CD8-positive, alpha-beta memory T cell (primary cell): ENCODE measurements at places on chromosomes 7 and 10. TPM values are rescaled to one million over a fixed set of nuclear protein-coding genes. Genes with fewer than 3 reads are reported as not detected.

DNA sequence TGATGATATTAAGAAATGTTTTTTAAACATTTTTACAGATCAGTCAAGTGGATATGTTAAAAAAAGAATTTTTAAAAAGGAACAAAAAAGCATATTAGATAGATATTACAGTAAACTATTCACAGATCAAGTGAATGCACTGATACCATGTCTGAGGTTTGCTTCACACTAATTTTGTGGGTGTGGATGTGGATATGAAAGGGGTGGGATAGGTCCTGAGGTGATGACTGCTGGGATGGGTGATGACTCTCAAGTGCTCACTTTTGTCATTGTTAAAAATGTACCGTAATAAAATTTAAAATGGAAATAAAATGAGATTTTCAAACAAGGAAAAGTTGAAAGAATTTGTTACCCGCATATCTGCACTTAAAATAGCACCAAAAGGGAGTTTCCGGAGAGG lies 54.1 kb downstream of the AGMO start:
- no peak overlapping the region for H3K4me3 ChIP-seq
- no peaks in the 10 kb centered on the region for H3K36me3 ChIP-seq

DNA sequence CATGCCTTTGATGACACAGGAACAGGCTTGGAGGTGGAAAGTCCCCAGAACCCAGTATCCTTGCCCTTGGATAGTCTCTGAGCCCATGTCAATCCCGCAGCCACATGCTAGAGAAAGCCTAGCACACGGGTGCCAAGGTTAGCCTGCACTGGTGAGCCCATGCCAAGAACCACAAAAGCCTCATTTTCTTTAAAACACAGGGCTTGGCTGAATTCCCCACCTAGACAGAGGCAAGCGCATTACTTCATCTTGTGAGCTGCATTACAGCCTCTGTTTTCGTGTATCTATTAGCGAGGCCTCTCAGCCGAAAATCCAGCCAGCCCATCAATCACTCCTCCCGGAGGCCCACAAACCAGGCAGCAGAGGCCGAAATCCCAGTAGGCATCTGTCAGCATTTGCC lies 314.9 kb upstream of the AUTS2 start:
- no peak overlapping the region for H3K27ac ChIP-seq
- DNase-seq = no peak
- no peaks in the 10 kb centered on the region for H3K36me3 ChIP-seq
- no peak overlapping the region for H3K4me3 ChIP-seq
- no peaks in the 10 kb centered on the region for H3K4me1 ChIP-seq

GRCh38 chr7:39453743-39454355 lies 112.4 kb upstream of the YAE1 start:
- no peak for DNase-seq
- H3K4me3 ChIP-seq = no peak overlapping the region
- H3K4me1 ChIP-seq = no peaks in the 10 kb centered on the region
- H3K36me3 ChIP-seq = no peaks in the 10 kb centered on the region

DNA sequence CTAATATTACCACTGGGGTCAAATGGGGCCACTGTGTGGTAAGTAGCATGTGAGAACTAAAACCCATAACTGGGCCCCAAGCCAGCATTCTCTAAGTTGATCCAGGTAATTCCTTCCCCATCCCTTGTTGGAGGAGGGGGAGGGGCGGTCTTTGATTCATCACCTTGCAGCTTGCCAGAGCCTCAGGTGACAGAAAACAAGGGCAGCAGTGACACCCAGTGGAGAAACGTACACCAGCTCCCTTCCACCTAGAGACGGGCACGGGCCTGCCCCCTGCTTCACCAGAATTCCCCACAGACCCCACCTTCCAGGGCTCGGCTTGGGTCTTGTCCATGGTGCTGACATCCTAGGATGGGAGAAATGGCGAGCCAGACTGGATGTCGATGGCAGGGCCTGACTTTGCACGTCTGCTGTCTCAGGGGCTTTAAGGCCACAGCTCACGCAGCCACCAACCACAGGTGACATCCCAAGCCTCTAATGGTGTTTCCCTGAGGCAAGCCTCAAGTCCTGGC lies 102.0 kb downstream of the STRA8 start:
- DNase-seq = no peak
- no peaks in the 10 kb centered on the region for H3K4me1 ChIP-seq
- H3K27ac ChIP-seq = no peak overlapping the region
- H3K36me3 ChIP-seq = no peaks in the 10 kb centered on the region

- H3K36me3 ChIP-seq = no peaks in the 10 kb centered on the region
- no peak for DNase-seq
- no peaks in the 10 kb centered on the region for H3K4me1 ChIP-seq
Measured at GRCh38 chr10:127081851-127082345, 114.5 kb downstream of the INSYN2A start.

DNA sequence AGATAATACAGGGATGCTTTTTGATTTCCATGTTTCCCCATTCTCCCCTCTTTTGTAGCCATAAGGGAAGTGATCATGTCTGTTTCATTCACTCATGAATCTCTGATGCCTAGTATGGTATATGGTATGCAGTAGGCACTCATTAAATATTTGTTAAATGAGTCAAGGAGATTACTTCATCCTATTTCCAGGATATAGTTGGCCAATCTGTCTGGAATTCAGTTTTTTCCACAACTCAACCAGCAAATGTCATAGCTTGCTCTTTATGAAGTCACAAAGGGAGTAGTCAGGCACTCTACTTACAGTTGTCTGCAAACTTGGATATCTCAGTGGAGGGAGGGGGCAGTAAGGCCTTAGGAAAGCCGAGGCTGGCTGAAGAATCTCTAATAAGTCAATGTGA lies 853.6 kb downstream of the LRMDA start:
- no peak for DNase-seq
- H3K4me3 ChIP-seq = no peak overlapping the region
- H3K27ac ChIP-seq = no peak overlapping the region
- H3K36me3 ChIP-seq = no peaks in the 10 kb centered on the region
- H3K27me3 ChIP-seq = no peaks in the 10 kb centered on the region
- no peaks in the 10 kb centered on the region for H3K4me1 ChIP-seq

GRCh38 chr10:69043931-69044531 lies 43.9 kb upstream of the SRGN start:
- peak overlapping the region; percentile 45 for H3K27ac ChIP-seq
- H3K27me3 ChIP-seq = no peaks in the 10 kb centered on the region
- peaks cover 40% of the 10 kb centered on the region for H3K4me1 ChIP-seq
- H3K4me3 ChIP-seq = no peak overlapping the region
- peak; percentile 36 for DNase-seq

DNA sequence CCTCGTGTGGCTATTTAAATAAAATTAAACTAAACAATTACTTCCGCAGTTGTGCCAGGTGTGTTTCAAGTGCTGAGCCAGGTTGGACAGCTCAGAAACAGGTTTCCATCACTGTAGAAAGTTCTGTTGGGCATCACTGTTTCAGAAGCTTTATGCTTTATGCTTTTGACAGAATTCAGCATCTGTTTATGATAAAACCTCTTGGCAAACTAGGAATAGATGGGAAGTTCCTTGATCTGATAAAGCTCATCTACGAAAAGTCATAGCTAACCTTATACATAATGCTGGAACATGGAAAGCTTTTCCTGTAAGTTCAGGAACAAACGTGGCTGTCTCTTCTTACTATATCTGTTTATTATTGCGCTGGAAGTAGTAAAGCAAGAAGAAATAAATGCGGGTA lies 143.4 kb downstream of the DOCK1 start:
- no peak for DNase-seq
- no peaks in the 10 kb centered on the region for H3K36me3 ChIP-seq
- H3K27ac ChIP-seq = no peak overlapping the region
- H3K27me3 ChIP-seq = no peaks in the 10 kb centered on the region

GRCh38 chr10:8677642-8678041 lies 623.2 kb downstream of the GATA3 start:
- no peaks in the 10 kb centered on the region for H3K27me3 ChIP-seq
- H3K4me1 ChIP-seq = no peaks in the 10 kb centered on the region
- H3K36me3 ChIP-seq = no peaks in the 10 kb centered on the region
- DNase-seq = no peak

DNA sequence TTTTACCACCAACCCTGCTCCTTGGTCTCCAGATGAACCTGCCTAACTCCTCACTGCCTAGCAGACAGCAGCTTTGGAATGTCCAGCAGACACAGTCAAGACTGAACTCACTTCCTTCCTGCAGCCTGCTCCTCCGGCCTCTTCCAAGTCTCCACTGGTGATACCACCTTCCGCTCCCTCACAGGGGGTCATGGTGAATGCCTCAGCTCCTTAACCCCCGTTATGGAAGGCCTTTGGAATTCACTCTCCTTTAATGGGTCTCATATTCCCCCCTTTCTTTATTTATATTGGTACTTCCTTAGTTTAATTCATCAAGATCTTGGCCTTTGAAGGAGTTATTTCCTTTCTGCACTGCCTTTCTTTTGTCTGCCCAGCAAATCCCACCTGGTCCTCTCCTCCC lies 44.9 kb upstream of the ZNF32 start:
- H3K27me3 ChIP-seq = no peaks in the 10 kb centered on the region
- no peak overlapping the region for H3K4me3 ChIP-seq

- no peaks in the 10 kb centered on the region for H3K27me3 ChIP-seq
- no peaks in the 10 kb centered on the region for H3K36me3 ChIP-seq
- H3K4me3 ChIP-seq = no peak overlapping the region
- H3K4me1 ChIP-seq = peaks cover 63% of the 10 kb centered on the region
- DNase-seq = no peak
- H3K27ac ChIP-seq = no peak overlapping the region
Measured at GRCh38 chr10:132542086-132542775, 4.6 kb downstream of the INPP5A start.

DNA sequence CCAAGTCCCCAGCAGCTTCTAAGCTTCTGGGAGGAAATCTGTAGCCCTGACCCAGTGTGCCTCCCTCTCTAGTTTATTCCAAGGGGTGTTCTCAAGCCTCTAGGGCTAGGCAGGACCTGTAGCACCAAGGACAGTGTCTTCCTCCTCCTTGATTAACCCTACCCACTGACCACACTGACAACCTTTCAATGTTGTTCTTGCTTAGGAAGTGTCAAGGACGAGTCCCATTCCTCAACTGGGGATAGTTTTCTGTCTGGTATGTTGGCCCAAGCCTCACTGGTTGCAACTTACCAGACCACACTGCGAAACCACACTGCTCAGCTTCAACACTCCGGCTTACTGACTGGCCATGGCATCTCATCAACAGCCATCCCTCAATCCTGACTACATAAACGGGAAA lies 100.0 kb downstream of the RNF216 start:
- H3K27ac ChIP-seq = no peak overlapping the region
- peaks cover 36% of the 10 kb centered on the region for H3K4me1 ChIP-seq
- no peak overlapping the region for H3K4me3 ChIP-seq
- no peaks in the 10 kb centered on the region for H3K27me3 ChIP-seq
- H3K36me3 ChIP-seq = no peaks in the 10 kb centered on the region
- DNase-seq = no peak

DNA sequence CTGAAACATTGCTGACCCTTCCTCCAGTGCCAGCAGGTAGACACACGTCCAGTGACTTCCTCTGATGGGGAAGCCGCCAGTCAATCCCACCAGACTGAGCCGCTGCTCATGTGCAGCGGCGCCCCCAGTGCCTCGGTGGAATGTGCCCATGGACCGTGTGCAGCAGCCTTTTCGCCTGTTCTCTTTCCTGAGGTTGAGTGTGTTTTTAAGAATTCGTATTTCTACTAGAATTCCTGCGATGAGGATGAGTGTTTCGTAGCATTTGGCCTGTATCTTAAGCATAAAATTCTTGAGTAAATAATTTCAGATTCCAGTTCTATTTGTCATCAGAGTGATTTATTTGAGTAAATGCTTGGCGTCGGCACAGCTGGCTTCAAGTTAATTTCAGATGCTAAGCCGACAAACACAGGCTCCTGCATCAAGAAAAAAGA lies 35.4 kb downstream of the BNIP3 start:
- no peak for DNase-seq
- no peak overlapping the region for H3K4me3 ChIP-seq
- no peaks in the 10 kb centered on the region for H3K27me3 ChIP-seq
- no peaks in the 10 kb centered on the region for H3K4me1 ChIP-seq
- no peak overlapping the region for H3K27ac ChIP-seq
- peaks cover 40% of the 10 kb centered on the region for H3K36me3 ChIP-seq

GRCh38 chr10:128068398-128069285 lies 57.6 kb downstream of the MKI67 start:
- H3K4me1 ChIP-seq = peaks cover 34% of the 10 kb centered on the region
- H3K4me3 ChIP-seq = no peak overlapping the region
- H3K27me3 ChIP-seq = no peaks in the 10 kb centered on the region
- peaks cover 62% of the 10 kb centered on the region for H3K36me3 ChIP-seq
- no peak overlapping the region for H3K27ac ChIP-seq
- DNase-seq = no peak

DNA sequence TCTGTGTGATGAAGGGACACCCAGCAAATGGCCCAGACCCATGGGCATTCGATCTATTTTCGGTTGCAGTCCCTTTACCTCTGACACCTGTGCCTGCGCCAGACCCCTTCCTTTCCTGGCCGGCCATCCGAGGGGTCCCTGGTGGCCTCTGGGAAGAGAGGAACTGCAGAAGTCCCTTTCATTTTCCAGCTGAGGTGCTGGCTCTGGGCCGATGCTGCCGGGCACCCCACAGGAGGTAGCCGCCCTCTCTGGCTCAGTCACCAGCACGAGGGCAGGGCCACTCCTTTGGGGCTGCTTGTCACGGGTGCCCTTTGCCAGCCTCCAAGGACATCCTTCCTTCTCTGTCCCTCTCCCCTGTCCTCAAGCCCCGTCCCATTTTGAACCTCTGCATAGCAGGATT lies 4.2 kb upstream of the ELN start:
- peaks cover 4% of the 10 kb centered on the region for H3K4me1 ChIP-seq
- no peaks in the 10 kb centered on the region for H3K36me3 ChIP-seq
- H3K4me3 ChIP-seq = no peak overlapping the region

DNA sequence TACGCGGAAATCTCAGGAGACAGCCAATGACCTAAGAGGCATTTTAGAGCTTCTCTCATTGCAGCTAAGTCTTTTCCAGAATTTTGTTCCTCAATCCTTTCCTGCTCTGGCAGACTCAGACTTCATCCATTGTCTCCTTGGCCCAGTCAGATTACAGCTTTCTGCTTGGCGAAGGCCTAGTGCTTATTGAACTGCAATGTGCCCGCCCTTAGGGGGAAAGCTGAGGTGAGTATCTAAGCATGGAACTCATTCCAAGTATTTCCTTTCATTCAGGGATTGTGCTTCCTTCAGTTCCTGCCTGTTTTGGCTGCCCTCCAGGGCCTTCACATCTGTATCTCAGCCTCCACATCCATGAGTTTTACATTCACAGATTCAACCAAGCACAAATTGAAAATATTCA lies 37.5 kb downstream of the PRLHR start:
- H3K4me3 ChIP-seq = no peak overlapping the region
- DNase-seq = no peak
- no peaks in the 10 kb centered on the region for H3K36me3 ChIP-seq

Gene TMEM176A
- not detected for total RNA-seq

Gene TRIM50
- total RNA-seq = not detected

Gene DNA2
- 37.3 TPM for total RNA-seq

Gene HMX3
- total RNA-seq = not detected

Gene CDK14
- 0.20 TPM for total RNA-seq

Gene SEMA3D
- not detected for total RNA-seq

Gene DNAH11
- total RNA-seq = not detected

Gene ABCB4
- 0.13 TPM for total RNA-seq

Gene ZSWIM8
- 54.3 TPM for total RNA-seq
